ENCODE measurements at places on chromosomes 12 and 14.

GRCh38 chr14:38203929-38204718 is 3.6 kb upstream of the SSTR1 start:
- peaks cover 6% of the 10 kb centered on the region for H3K4me1 ChIP-seq
- no peak overlapping the region for H3K4me3 ChIP-seq
- H3K27ac ChIP-seq = no peak overlapping the region
- H3K36me3 ChIP-seq = no peaks in the 10 kb centered on the region
- no peak for DNase-seq
- peaks cover 19% of the 10 kb centered on the region for H3K27me3 ChIP-seq

- H3K4me3 ChIP-seq = no peak overlapping the region
- H3K27me3 ChIP-seq = no peaks in the 10 kb centered on the region
- H3K27ac ChIP-seq = no peak overlapping the region
These were observed 11.4 kb downstream of the GPX2 start for GRCh38 chr14:64931123-64931522.

DNA sequence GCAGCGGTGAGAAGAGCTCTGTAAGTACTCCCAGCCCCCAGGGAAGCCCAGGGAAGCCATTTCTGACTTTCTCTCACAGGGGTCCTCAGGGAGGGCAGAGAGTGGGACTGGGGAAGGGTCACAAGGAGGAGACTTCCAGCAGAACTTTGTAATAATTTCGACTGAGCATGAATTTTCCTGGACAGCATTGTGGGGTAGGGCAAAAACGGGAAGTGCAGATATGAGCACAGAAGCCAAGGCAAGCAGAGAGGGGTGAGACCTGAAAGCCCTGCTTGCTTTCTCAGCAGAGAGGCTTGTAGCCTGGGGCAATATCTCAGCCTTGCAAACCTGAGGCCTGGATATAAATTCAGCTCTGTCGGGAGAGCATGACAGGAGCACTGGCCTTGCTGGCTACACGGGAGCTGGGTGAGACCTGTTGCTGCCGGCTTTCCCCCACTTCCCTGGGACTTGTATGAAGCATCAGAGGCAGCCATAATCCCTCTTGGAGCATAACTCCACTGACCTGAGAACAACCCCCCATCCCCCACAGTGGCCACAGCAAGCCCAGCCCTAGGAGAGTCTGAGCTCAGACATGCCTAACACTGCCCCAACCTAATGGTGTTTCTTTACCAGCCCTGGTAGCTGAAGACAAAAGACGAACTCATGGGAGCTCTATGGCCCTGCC is 9.8 kb upstream of the IQSEC3 start:
- no peaks in the 10 kb centered on the region for H3K4me1 ChIP-seq
- H3K4me3 ChIP-seq = no peak overlapping the region
- H3K27ac ChIP-seq = no peak overlapping the region
- DNase-seq = no peak

- H3K27ac ChIP-seq = no peak overlapping the region
- peaks cover 2% of the 10 kb centered on the region for H3K4me1 ChIP-seq
- DNase-seq = no peak
- no peaks in the 10 kb centered on the region for H3K36me3 ChIP-seq
These were observed 181.6 kb downstream of the GRIP1 start for GRCh38 chr12:66497008-66497897.

- no peak for DNase-seq
- no peaks in the 10 kb centered on the region for H3K4me1 ChIP-seq
- H3K4me3 ChIP-seq = no peak overlapping the region
- no peaks in the 10 kb centered on the region for H3K36me3 ChIP-seq
These were observed 90.4 kb downstream of the SRGAP1 start for GRCh38 chr12:63934936-63935335.

Data from trophoblast cell (in vitro differentiated cells and primary cell).